ENCODE measurements at places on chromosomes 2 and 18.

DNA sequence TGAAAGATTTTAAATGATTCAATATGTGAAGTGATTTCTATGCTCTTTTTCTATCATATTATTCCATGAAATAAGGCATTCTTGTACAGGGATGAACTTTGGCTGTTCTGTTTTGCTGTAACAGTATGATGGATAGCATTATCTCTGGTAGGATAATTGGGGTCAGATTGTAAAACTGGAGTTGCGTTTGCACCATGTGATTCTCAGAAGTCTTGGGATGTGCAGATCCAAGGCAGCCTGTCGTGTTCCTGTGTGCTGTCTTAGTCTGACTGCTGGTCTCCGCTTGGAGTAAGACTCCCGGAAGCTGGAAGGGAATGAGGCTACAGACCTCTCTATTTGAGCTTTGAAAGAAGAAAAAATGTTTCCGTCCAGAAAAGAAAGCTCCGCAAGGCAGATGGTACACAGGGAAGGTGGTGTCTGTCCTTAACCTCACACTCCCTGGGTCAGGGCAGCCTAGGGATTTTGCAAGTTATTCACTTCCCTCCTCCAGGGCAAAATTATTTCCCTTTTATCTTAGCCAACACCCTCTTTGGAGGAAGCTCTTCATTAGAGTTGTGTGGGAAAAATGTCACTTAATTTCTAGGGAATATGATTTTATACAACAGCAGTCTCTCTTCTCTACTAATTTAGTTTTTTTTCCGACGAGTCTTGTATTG, 250.6 kb downstream of the PTPRM start:
- DNase-seq, result no peak

DNA sequence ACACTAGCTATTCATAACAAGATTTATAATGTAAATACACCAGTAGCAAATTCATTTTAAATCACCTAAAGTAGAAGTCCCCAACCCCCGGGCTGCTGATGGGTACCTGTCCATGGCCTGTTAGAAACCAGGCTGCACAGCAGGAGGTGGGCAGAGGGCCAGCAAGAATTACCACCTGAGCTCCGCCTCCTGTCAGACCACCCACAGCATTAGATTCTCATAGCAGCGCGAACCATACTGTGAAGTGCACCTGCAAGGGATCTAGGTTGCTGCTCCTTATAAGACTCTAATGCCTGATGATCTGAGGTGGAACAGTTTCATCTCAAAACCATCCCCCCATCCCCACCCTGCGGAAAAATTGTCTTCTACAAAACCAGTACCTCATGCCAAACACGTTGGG, 71.3 kb downstream of the KANSL1L start:
- DNase-seq, result no peak

GRCh38 chr2:163662141-163662780, 73.5 kb downstream of the FIGN start:
- no peak for DNase-seq

DNA sequence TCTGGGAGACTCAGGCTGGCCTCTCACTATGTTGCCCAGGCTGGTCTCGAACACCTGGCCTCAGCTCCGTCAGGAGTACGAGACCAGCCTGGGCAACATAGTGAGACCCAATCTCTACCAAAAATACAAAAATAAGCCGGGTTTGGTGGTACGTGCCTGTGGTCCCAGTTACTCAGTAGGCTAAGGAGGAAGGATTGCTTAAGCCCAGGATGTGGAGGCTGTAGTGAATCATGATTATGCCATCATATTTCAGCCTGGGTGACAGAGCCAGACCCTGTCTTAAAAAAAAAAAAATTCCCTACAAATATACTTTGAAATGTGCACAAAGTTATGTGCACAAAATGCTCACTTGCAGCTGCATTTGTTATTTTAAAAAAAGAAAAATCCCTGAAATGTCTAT, 26.3 kb upstream of the AGAP1 start:
- DNase-seq, result no peak

GRCh38 chr2:179991344-179991743, 15.8 kb downstream of the CWC22 start:
- no peak for DNase-seq

GRCh38 chr2:85433511-85434089, 15.1 kb downstream of the SH2D6 start:
- no peak for DNase-seq

DNA sequence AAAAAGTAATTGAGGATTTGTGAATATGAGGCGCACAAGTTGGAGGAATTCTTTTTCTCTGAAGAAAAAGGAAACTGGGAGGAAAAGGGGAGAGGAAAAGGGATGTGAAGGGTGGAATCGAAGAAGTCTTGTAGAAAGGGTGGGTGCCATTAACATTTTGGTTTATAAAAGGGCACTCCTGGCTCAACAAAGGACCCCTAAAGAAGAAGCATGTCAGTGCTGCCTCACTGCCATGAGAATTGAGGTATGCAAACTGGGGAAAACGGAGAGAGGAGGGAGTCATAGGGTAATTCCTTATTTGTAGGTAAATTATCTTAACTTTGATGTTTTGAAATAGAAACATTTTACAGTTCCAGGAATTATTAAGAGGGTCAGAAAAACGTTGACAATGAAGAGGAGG, 207.2 kb downstream of the NAPG start:
- DNase-seq, result no peak

- DNase-seq, result no peak
Observed at GRCh38 chr2:44822174-44822573, 119.3 kb upstream of the SIX3 start.

- DNase-seq, result no peak
Observed at GRCh38 chr18:35422237-35422636, 45.1 kb upstream of the ZNF396 start.

GRCh38 chr18:23032030-23032582, 99.0 kb downstream of the RBBP8 start:
- no peak for DNase-seq

Measured in stimulated activated CD4-positive, alpha-beta T cell treated with anti-CD3 and anti-CD28 coated beads, Interleukin-15, amount 100 ng/mL, for 1 hour (primary cell).